ENCODE measurements at places on chromosomes 13 and 19.

DNA sequence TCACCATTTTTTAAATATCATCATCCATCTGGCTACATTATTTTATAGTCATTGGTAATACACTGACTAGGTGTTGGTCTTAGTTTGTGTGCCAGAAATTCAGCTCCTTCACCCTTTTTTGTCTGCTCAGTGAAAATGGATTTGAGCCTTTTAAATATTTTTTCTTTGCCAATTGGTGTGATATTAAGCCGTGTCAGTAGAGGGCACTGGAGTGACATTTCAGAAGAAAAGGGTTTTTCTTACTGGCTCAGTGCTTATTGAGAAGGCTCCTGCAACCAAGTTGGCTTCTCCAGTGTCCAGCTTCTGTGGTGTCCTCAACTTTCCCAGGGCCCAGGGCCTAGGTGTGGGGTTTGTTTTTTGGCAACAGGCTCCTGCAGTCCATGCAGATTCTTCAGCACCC, 546.6 kb downstream of the DACH1 start:
- DNase-seq, result no peak

- DNase-seq, result no peak
These were observed 301.9 kb downstream of the SPRY2 start for GRCh38 chr13:80039000-80039399.

DNA sequence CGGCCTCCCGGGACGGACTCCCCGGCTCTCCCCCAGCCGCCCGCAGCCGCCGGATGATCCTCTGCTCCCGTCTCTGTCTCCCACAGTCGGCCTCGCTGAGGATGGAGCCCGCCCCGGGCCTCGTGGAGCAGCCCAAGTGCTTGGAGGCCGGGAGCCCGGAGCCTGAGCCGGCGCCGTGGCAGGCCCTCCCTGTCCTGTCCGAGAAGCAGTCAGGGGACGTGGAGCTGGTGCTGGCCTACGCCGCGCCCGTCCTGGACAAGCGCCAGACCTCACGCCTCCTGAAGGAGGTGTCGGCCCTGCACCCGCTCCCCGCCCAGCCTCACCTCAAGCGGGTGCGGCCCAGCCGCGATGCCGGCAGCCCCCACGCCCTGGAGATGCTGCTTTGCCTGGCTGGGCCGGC, 6.8 kb downstream of the ADAT3 start:
- DNase-seq, result no peak

- DNase-seq, result no peak
These were observed 6.0 kb downstream of the ZNF564 start for GRCh38 chr19:12545267-12545666.

DNA sequence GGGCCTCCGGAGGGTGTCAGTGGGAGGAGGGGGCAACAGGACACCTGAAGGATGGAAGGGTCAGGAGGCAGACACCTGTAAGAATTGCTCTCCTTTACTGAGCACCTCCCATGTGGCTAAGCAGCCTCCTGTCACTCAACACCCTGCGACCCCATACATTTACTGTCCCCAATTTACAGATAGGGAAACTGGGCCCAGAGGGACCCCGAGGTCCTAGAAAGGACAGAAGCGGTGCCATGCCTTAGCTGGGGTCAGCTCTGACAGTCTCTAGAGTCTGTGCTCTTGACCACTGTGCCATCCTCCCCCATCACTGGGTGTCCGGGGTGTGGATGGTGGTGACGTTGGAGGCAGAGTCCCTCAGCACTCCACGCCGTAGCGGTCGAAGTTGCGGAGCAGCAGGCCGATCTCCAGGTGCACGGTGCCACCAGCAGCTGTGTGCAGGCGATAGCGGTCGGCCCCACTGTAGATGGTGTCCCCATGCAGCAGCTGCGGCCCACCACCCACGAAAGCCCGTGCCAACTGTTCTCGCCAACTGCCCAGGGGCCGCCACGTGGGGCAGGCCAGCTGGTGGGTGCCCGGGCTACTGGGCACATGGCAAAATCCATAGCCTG, 726 bp upstream of the TGFB1 start:
- no peak for DNase-seq

- DNase-seq, result peak; percentile 64
These were observed 29.9 kb downstream of the SERP2 start for GRCh38 chr13:44403461-44404056.

All from NCI-H2081 (cell line).